Uterus (tissue), 4 donors: ENCODE measurements at places on chromosomes 6 and 20. TPM values are rescaled to one million over a fixed set of nuclear protein-coding genes. Genes with fewer than 3 reads are reported as not detected.
A peak's percentile ranks its signal among the peaks of the same experiment; 100 is the strongest.

TCF19 gene
- 11.1 TPM for total RNA-seq

DNA sequence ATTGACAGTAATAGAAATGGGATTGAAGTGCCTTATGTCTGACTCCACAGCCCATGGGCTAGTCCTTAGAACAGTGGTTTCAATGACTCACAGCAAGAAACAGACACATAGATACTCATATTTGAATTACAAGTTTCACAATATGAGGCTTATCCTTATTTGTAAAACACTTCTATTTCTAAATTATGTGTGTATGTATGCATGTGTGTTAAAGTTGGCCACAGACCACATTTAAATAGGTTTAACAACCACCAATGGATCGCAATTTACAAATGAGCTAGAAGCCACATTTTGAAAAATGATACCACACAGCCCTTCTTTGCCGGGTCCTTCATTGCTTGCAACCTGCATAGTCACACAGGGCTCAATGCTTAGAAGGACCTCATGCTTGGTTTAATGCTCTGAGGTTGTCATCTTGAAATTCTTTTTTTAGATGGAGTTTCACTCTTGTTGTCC, 157.8 kb upstream of the PREP start:
- no peak for DNase-seq

DNA sequence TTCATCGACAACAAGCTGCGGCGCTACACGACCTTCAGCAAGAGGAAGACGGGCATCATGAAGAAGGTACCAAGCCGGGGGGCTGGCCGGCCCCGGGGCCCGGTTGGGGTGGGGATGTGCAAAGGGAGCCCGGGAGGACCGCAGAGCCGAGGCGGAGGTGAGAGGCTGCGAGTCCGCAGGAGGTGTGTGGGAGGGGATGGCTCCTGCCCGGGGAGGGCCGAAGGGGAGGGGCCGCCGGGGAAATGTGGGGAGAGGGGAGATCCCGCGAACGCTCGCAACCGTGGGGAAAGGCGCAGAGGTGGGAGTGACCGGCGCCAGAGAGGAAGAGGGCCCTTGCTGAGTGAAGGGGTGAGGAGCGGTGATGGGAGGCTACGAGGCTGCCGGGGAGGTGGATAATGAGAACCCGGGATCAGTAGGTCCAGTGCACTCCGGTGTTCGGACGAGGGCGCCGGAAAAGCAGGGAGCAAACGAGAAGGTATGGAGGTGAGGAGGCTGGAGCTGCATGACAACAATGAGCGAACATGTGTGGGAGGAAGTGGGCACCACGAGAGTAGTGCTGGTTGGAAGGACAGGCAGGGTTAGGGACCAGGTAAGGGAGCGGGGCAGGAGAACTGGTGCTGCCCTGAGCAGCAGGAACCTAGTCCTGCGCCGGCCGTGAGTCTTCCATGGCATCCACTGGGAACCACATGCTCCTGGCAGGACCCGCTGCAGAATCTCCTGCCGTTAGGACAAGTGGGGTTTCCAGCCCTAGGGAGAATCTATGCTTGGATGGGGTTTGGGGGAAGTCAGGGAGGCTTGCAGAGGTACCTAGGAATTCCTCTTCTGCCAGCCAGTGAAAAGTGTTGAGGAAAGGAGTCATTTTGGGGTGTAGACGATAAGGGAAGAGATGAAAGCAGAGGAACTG, 1.3 kb downstream of the SRF start:
- DNase-seq = peak; percentile 63

- peak; percentile 18 for DNase-seq
Measured at GRCh38 chr6:16918586-16918985, 157.3 kb upstream of the ATXN1 start.

DNA sequence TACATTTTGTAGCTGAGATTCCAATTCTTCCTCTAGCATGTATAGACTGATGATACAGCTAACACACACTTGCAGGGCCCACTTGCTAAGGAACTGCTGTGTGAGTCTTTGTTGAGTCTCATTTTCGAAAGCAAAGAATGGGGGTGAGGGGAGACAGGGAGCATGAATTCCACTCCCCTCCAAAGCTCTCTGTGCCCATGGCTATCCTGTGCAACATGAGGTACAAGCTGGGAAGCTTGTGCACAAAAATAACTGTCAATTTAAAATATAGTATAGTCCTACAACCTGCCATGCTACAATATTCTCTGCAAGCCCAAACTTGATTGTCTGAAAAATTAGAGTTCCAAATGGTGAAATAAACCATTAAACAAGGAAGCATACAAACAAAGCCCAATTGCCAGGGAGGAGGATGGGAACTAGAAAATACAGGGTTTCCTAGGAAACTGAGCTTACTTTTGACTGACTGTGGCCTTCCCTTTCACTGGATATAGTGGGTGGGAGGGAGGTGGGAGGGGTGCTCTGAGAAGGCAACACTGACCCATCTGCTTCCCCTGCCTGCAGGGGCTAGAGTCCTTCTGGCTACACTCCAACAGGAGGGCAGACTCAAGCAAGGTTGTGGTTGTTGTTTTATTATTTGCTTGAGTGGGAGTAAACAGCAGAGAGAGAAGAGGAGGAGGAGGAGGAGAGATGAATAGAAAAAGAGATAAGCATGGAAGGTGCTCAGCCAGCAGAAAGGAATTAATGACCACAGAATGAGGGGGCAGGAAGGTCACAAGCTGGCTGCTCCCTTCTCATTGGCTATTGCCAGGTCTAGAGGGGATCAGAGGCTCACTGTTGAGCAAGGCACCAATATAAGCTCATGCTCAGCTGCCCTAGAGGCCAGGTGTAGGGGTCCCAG, 84.6 kb downstream of the FYN start:
- no peak for DNase-seq

- DNase-seq = no peak
Measured at GRCh38 chr6:104484626-104485025, 375.1 kb downstream of the HACE1 start.

DNA sequence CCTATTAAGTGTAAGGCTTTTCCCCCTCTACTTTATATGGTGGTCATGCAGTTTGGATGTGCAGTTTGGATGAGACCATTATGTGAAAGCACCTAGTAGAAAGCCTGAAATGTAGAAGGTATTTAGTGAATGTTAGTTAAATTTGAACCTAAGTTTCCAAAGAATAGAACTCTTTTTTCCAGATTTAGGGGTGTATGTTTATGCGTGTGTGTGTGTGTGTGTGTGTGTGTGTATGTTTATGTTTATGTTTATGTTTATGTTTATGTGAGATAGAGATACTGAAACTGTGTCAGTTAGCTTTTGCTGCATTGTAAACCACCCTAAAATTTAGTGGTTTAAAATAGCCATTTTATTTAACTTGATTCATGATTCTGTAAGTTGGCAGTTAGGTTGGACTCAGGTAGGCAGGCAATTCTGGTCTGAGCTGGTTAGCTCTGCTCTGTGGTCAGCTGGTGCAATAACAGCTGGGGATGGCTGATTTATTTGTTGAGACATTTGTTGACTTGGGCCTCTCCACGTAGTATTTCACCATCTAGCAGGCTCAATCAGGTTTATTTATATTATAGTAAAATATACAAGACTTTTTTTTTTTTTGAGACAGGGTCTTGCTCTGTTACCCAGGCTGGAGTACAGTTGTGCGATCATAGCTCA, 54.0 kb downstream of the STK4 start:
- DNase-seq = no peak

GRCh38 chr6:16286151-16286522, 47.8 kb downstream of the GMPR start:
- peak; percentile 36 for DNase-seq

- DNase-seq = no peak
Measured at GRCh38 chr6:31652925-31653724, 664 bp upstream of the BAG6 start.
